AML-193 (cell line): ENCODE measurements at places on chromosomes 13 and 19.

DNA sequence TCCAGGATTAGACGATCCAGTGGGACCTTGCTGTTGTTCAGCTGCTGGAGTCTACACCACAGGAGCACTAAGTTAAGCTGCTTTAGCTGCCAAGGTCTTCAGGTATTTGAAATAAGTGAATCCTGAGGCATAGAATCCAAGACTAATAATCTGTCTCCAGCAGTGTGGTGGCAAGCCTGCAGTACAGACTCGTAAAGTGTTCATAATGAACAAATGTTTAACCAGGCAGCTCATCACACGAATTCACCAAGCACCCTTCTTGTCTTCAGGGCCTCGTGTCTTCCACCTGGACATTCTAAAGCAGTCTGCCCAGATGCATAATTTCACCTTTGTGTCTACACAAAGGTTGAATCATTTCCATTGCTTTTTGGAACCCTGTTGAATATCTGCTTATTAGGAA lies 5.3 kb downstream of the ATP11A start:
- no peak for DNase-seq

DNA sequence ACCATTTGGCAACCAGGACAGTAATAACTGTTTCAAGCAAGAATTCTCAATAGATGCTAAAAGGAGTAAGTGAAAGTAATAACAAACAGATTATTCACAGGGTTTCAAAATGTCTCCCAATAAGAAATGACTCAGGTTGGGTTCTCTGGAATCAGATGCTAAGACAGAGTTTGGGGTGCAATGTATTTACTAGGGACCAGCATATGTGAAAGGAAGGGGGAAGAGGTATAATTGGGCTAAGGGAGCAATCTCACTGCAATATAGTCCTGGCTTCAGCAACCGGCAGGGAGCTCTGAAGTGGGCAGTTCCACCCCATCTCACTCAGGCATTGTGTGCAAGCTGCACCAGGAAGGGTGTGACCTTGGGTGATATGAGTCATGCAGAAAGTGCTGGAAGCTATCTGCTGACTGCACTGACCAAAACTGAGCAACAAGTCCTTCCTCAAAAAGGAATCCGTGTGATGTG lies 23.4 kb downstream of the ZDHHC20 start:
- no peak for DNase-seq

DNA sequence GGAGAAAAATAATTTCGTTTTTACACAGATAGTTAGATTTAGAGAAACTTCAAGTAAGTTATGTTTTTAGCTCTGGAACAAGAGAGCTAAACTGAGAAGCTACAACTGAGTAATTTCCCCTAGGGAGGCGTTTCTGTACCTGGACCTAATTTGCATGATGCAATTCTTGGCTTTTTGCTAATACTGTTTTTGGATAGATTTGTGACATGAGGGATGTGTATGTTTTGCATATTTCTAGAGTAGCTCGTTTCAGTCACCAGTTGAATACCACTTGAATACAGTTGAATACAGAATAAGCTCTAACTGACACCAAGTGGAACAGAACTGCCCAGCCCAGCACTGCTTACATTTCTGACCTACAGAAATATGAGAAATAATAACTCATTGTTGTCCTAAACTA lies 1227.9 kb upstream of the SPRY2 start:
- no peak for DNase-seq

DNA sequence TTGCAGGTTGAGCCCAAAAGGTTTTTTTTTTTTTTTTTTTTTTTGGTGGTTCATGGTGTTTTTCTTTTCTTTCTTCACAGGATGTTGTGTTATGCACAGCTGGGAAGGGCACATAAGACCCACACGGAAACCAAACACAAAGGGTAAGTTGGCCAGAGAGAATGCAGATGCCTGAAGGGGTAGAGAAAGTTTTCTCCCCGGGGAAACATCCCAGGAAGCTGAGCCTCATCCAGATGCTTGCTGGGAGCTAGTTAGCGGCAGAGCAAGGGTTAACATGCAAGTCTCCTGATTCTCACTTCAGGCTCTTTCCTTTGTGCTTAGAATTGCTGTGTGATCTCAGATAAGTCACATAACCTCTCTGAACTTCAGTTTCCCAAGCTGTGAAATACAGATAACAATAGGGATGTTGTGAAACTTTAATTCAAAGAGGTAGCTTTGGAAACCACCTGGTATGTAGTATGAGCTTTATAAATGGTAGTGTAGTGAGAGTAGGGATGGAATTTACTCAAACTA lies 3.1 kb downstream of the ADGRE1 start:
- no peak for DNase-seq

GRCh38 chr19:29275266-29275665 lies 62.3 kb upstream of the UQCRFS1 start:
- DNase-seq: no peak

DNA sequence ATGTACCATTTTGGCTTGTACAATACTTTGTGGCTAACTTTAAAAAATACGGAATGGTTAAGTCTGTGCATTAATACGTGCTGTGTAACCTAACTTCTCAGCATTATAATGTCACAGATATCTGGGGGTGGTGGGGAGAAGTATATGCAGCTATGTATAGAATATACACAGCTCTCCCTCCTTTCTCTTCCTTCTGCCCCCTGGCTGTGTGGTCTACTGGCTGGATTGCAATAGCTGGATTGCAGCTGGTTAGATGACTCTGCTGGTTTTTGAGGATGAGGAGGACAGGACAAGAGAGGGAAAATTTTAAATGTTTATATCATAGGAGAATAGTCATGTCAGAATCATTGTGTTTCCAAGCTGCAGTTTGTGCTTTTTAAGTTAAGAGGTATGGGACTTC lies 9.7 kb downstream of the RNASEH2B start:
- DNase-seq: peak; percentile 81

- no peak for DNase-seq
These were observed 86.5 kb upstream of the FBXL3 start for GRCh38 chr13:77113496-77113895.

DNA sequence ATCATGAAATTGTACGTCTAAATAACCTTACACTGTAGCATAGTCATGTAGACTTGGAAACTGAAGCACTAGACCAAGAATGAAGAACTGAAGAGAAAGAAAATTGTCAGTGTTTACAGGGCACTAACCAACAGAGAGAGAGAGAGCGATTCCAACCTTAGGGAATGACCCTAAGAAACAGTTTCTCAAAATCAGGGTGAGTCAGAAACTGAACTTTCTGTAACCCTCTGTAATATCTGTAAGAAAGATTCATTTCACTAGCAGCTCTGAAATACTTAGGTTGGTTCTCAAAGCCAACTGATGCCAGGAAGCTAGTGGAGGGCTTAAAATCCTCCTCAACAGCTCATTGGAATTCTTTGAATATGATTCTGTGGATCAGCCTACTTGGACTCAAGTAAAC lies 936.9 kb downstream of the EFNB2 start:
- no peak for DNase-seq

- DNase-seq: no peak
These were observed 11.3 kb downstream of the NANOS3 start for GRCh38 chr19:13888281-13888680.

DNA sequence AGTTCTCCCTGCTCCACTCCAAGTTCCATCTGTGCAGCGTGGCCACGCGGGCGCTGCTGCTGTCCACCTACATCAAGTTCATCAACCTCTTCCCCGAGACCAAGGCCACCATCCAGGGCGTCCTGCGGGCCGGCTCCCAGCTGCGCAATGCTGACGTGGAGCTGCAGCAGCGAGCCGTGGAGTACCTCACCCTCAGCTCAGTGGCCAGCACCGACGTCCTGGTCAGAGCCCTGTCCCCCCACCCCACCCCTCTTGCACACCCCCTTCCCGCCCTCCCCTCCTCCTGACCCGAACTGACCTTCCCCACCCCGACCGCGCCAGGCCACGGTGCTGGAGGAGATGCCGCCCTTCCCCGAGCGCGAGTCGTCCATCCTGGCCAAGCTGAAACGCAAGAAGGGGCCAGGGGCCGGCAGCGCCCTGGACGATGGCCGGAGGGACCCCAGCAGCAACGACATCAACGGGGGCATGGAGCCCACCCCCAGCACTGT lies 11.6 kb downstream of the FUZ start:
- no peak for DNase-seq
